Activated T-helper 1 cell treated with anti-CD3 and anti-CD28 coated beads, Interleukin-2, amount 50 U/mL, for 16 hours (primary cell): ENCODE measurements at places on chromosomes 7 and 10.

DNA sequence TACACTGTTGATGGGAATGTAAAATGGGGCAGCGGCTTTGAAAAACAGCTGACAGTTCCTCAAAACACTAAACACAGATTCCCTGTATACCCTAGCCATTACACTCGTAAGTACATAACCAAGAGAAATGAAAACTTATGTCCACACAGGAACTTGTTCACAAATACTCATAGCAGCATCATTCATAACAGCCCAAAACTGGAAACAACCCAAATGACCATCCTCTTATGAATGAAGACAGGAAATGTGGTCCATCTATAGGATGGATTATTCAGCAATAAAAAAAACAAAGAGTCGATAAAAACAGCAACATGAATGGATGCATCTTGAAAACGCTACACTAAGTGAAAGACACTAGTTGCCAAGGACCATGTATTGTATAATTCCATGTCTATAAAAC lies 23.7 kb downstream of the NMT2 start:
- no peak for DNase-seq

DNA sequence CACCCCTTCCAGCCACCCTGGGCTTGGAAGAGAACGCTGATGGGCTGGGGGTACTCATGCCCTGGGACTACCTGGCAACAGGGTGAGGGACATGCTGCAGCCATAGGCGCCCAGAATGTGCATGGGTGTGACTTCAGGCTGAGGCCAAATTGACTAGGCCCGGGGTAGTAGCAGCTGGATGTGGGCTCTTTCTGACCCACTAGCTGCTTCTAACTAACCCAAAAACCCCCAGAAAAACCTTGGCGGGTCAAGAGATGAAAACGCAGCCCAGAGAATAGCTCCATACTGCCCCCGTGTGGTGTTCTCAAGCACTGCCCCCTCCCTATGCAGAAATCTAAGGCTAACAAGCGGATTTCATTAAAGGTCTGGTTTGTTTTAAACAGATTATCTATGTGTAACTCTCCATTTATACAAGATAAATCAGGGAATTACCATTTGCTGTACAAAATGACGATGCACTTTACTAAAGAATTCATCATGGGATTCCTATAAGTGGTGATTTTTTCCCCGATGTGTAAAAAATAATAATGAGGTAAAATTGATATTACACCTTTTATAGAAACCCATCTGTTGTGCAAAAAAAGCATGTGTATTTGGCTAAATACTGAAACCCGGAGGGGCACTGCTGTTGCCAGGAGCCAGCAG lies 4.2 kb downstream of the SMARCD3 start:
- no peak for DNase-seq

- DNase-seq: no peak
Observed at GRCh38 chr10:112958275-112958995, 8.4 kb downstream of the TCF7L2 start.

DNA sequence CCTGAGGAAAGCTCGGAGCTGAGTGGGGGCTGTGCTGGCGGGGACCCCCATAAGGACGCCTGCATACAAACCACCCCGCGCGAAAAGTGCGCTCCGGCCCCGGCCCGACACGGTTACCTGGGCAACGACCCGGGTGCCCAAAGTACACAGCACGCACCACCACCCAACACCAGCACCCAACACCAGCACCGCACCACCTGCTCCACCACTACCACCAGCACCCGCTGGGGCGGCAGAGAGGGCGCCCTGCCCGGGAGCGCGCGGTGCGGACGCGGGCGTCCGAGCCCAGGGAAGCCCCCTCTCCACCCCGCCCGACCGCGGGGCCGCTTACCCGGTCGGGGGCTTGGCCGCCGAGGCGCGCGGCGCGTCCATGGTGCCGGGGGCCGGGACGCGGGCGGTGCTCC lies 345 bp downstream of the COBL start:
- DNase-seq: no peak

DNA sequence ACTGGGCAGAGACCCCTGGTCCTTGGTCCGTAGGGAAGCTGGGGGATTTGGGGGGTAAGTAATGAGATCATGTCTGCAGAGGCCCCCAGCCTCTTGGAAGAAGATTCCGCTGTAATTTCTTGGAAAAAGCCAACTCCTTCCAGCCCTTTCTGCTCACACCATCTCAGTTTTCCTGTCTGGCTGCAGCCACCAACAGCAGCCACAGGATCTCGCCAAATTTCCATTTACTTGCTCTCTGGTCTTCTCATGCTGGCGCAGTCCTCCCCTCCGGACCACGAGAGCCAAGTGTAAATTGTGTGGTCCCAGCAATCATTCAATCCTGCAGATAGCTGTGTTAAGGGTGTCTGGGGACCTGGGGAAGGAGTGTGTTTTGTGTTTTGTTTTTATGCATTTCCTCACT lies 49.6 kb downstream of the ASB13 start:
- DNase-seq: no peak

- no peak for DNase-seq
Observed at GRCh38 chr10:123521076-123521475, 145.1 kb upstream of the GPR26 start.

GRCh38 chr7:19775578-19775977 lies 2.2 kb upstream of the TMEM196 start:
- DNase-seq: no peak

- no peak for DNase-seq
Observed at GRCh38 chr10:2623675-2624274, 443.6 kb upstream of the PFKP start.

DNA sequence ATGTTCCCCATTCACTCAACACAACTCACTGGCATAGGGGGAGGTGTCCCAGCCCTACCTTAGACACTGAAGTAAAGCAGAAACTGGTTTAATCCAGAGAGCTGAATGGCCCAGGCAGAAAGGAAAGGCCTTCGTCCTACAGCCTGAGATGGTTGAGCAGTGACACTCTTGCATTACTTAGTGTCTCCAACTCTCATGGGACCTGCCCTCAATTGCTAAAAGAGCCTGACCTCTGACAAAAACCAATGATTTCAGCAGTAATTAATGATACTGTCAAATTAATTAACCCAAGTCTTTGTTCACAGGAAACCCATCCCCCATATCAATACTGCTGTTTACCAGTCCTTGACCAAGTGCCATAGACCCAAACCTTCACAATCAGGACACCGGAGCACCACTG lies 48.6 kb downstream of the ICA1 start:
- DNase-seq: no peak

GRCh38 chr10:73537288-73537687 lies 41.5 kb upstream of the PPP3CB start:
- DNase-seq: no peak

GRCh38 chr10:45063591-45064231 lies 63.0 kb downstream of the ZNF22 start:
- DNase-seq: no peak

DNA sequence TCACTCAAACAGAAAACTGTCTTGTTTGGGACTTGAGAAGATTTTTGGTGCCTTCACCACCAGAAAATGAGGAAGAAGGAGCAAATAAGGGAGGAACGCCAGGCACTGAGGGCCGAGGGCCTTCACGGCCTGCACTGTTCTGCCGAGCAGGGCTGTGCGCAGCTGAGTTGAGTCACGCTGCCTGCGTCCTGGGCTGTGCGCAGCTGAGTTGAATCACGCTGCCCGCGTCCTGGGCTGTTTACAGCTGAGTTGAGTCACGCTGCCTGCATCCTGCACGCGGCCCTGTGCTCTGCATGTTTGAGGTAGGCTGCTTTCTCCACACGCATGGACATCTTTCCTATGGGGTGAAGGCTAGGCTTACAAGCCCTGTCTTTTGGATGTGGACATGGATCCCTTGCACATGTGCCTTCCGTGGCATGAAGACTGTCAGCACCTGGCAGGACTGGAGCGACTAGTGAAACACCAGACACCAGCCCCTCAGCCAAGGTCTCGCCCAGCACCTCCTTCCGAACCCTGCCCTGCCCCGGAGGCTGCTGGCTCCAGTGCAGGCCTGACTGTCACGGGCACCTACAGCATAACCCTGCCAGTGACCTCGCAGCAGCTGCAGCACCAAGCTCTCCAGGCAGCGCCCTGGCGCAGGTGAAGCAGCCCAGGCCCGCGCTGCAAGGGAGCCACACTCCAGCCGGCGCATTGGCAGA lies 96.7 kb downstream of the HTR5A start:
- no peak for DNase-seq

DNA sequence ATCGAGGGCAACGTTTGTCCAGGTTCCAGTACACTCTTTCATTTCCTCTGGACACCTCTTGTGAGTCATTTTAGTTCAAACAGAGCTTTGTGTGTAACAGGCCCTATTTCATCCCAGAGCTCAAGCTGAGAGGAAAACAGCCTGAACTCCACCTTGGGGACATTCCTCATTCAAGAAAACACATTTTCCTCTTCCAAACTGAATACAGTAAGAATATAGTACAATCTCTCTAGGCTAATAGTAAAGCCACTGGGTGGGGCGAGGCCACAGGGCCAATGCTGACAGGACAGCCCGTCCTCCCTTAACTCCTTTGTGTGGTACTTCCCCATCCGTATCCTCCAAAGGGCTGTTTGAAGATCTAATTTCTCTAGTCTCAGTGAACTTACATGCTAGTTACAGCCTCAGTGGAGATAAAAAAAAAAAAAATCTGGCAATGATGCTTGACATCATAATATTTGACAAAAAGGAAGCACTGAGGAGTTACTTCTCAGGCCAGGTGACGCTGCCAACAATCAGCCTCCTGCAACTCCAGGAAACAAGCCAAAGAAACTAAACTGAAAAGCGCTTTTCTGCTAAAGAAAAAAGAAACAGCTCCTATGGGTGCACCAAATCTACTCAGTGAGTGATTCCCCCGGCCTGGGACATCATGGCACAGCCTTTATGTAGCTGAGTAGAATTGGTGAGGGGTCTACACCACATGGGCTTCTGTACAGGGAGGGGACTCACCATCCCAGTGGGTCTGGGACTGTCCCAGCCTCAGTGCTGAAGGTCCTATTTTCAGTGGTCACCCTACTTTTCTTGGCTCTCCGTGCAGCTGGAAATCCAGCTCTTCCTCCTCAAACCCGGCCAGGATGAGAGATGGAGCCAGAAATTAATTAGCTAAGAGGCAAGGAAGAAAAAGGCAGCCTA lies 238.2 kb upstream of the NEBL start:
- DNase-seq: no peak

- no peak for DNase-seq
Observed at GRCh38 chr7:136947347-136947746, 78.9 kb downstream of the CHRM2 start.
